Chondrocyte (in vitro differentiated cells): ENCODE measurements at places on chromosomes 13 and 19.

- no peaks in the 10 kb centered on the region for H3K36me3 ChIP-seq
- DNase-seq, result no peak
- no peak overlapping the region for H3K4me3 ChIP-seq
- H3K4me1 ChIP-seq, result peaks cover 9% of the 10 kb centered on the region
Measured at GRCh38 chr13:26709461-26709860, 51.1 kb downstream of the GPR12 start.

DNA sequence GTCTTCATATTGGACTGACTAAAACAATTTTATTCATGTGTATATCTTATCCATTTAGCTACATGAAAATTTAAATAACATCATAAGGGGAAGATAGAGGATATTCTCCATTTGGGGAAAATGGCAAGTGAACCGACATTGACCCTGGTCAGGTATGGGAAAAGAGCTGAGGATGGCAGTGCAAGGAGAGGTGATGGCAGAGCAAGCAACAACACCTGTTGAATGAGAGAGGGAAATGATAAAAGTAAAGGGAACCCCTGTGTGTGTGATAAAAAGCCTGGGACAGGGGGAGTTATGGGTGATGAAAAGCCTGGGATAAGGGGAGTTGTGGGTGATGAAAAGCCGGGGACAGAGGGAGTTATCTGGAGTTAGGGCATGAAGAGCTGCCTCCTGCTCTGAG is 4.0 kb downstream of the CLC start:
- no peak for DNase-seq
- H3K27me3 ChIP-seq, result peaks cover 16% of the 10 kb centered on the region
- H3K4me3 ChIP-seq, result no peak overlapping the region

DNA sequence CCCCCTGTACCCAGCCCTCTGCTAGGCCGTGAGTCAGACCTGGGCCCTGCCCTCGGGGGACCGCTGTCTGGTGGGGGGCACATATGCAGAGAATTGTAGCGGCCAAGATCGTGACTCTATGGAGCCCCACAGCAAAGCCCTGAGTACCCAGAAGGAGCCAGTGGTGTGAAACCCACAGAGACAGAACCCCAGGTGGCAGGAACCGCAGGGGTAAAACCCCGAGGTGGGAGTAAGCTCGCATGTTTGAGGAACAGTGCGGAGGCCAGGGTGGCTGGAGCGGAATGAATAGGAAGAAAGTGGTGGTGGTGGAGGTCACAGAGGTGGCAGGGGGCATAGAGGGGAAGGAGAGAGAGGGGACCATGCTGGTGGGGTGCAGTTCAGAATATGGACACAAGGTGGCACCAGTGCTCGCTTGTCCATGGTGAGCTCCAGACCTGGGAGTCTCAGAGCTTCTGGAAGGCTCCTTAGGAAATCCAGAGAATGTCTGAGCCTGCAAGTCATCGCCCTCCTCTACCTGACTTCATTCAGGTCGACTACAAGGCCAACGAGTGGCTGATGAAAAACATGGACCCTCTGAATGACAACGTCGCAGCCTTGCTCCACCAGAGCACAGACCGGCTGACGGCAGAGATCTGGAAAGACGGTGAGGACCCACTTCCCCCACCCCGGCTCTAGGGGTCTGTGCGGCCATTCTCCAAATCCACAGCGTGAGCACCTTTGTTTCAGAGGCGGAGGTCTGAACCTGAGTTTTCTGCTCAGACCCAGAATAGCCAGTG is 48.9 kb downstream of the MYH14 start:
- no peak overlapping the region for H3K27ac ChIP-seq
- peaks cover 5% of the 10 kb centered on the region for H3K36me3 ChIP-seq
- H3K4me1 ChIP-seq, result no peaks in the 10 kb centered on the region
- no peaks in the 10 kb centered on the region for H3K27me3 ChIP-seq
- no peak for DNase-seq

GRCh38 chr19:405121-405965 is 3.6 kb downstream of the C2CD4C start:
- peaks cover 6% of the 10 kb centered on the region for H3K4me1 ChIP-seq
- H3K27ac ChIP-seq, result no peak overlapping the region
- no peak for DNase-seq
- no peaks in the 10 kb centered on the region for H3K36me3 ChIP-seq
- no peak overlapping the region for H3K4me3 ChIP-seq

- H3K27me3 ChIP-seq, result peaks cover 72% of the 10 kb centered on the region
- H3K27ac ChIP-seq, result no peak within 1 kb of the TSS
- H3K4me1 ChIP-seq, result peaks cover 20% of the 10 kb centered on the region
- H3K4me3 ChIP-seq, result peak within 1 kb of the TSS; percentile 49
- DNase-seq, result no peak
Measured at GRCh38 chr19:53908935-53909415, at the start of gene CACNG7. Gene CACNG7 (plus strand): TSS chr19:53909278. CDS start chr19:53912832, 3,554 bp downstream.

GRCh38 chr13:87827479-87827878 is 156.3 kb downstream of the SLITRK5 start:
- no peak overlapping the region for H3K4me3 ChIP-seq
- no peak for DNase-seq
- H3K4me1 ChIP-seq, result no peaks in the 10 kb centered on the region
- no peaks in the 10 kb centered on the region for H3K36me3 ChIP-seq
- H3K27ac ChIP-seq, result no peak overlapping the region
- no peaks in the 10 kb centered on the region for H3K27me3 ChIP-seq

DNA sequence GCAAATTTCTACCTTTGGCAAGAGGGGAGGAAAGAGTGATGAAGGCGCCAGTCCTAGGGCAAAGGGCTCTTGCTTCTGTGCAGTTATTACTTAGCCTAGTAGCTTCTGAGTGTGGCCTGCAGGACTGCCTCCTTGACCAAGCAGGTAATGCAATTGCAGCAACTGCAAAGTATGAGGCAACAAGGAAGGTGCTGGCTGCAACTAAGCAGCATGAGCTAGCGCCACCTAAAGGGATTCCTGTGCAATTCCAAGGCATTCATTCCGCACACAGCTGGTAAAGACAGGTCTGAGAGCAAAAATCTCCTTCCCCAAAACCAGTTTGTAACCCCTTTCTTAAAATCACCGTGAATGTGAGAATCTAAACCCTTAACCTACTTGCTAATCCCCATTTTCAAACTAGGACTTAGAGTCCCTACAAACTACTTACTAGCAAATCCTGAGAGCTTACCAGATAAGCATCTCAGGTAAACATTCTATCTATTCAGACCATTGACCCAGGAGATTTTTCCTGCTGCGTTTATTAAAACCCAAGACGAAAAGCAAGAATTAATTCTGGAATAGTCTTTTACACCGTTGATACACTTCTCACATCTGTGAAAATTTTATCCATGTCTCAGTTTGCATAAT is 62.9 kb downstream of the DCT start:
- no peak overlapping the region for H3K27ac ChIP-seq
- peaks cover 5% of the 10 kb centered on the region for H3K36me3 ChIP-seq
- no peak for DNase-seq
- H3K4me1 ChIP-seq, result peaks cover 10% of the 10 kb centered on the region
- H3K27me3 ChIP-seq, result no peaks in the 10 kb centered on the region

DNA sequence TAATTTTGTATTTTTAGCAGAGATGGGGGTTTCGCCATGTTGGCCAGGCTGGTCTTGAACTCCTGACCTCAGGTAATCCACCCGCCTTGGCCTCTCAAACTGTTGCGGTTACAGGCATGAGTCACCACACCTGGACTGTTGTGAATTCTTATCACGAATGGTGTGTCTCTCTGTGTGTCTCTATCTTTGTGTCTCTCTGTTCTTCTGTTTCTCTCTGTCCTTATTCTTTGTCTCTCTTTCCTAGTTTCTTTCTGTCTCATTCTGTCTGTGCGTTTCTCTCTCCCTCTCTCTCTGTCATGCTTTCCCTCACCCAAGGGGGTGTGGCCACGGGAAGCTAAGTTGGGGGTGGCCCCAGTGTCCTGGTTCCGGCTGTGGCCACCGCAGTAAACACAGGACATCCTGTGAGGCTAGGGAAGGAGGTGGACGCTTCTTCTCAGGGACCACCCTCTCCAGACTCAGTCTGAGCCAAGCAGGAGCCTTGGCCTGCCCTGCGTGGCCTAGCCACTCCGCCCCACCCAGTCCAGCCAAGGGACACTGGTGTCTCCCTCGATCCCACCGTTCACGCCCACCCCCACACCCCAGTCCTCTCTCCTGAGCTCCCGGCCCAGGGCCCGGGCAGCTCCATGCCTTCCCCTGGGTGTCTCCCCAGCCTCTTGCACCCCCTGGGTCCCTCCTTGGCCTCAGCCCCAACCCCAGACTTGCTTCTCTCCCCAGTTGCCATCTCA is 3.9 kb upstream of the PRX start:
- peaks cover 40% of the 10 kb centered on the region for H3K4me1 ChIP-seq
- peak overlapping the region; percentile 68 for H3K27ac ChIP-seq
- no peak for DNase-seq
- H3K36me3 ChIP-seq, result no peaks in the 10 kb centered on the region
- no peak overlapping the region for H3K4me3 ChIP-seq

DNA sequence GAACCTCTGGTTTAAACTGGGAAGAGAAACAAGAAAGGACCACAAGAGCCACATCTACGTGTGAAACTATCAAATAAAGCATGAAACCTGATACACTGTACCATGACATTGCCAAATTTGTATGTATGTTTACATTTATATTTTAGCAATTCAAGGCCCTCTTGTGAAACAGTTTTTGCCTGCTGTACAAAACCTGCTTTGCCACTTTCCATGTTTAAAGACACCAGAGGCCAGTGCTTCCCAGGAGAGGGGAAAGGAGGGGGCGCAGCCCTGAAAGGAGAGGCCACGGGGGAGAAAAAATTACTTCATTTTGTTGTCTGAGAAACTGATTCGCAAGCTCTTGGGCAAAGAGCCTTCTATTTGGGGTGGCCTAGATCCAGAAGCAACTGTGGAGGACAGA is 124.8 kb downstream of the DCLK1 start:
- no peak overlapping the region for H3K27ac ChIP-seq

DNA sequence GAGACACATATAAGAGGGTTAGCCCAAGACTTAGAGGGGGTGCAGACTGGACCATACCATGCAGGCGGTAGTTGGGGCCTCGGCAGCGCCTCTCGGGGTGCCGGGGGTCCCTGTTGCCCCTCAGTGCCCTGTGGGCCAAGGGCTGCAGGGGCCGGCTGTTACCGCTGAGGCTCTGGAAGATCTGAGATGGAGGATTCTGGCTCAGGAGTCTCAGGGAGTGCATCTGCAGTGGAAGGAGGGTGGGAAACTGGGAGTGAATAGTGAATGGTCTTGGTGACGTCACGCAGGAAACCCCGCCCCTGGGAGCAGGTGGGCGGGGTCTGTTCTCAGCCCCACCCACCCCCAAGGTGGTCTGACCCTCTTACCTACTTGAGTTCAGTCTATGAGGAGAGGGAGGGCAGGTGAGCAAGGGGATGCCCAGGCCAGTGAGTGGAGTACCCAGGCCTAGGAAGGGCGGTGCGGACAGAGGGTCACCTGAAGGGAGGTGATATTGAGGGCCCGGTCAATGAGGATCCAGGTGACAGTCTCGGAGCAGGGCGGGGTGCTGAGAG is 1.7 kb upstream of the DBP start:
- no peak overlapping the region for H3K27ac ChIP-seq
- H3K36me3 ChIP-seq, result no peaks in the 10 kb centered on the region
- H3K4me3 ChIP-seq, result no peak overlapping the region
- no peaks in the 10 kb centered on the region for H3K27me3 ChIP-seq

GRCh38 chr13:25727250-25727649 is 324.6 kb downstream of the SHISA2 start:
- peak overlapping the region; percentile 36 for H3K27ac ChIP-seq
- H3K27me3 ChIP-seq, result no peaks in the 10 kb centered on the region
- no peaks in the 10 kb centered on the region for H3K36me3 ChIP-seq

GRCh38 chr19:34644991-34645461 is 31.9 kb downstream of the SCGB2B2 start:
- no peak overlapping the region for H3K27ac ChIP-seq
- no peaks in the 10 kb centered on the region for H3K36me3 ChIP-seq
- H3K4me3 ChIP-seq, result no peak overlapping the region
- no peaks in the 10 kb centered on the region for H3K4me1 ChIP-seq
- DNase-seq, result no peak

GRCh38 chr19:2180114-2180513 is 16.4 kb downstream of the DOT1L start:
- peaks cover 3% of the 10 kb centered on the region for H3K36me3 ChIP-seq
- no peak for DNase-seq
- no peak overlapping the region for H3K4me3 ChIP-seq
- peaks cover 42% of the 10 kb centered on the region for H3K4me1 ChIP-seq

DNA sequence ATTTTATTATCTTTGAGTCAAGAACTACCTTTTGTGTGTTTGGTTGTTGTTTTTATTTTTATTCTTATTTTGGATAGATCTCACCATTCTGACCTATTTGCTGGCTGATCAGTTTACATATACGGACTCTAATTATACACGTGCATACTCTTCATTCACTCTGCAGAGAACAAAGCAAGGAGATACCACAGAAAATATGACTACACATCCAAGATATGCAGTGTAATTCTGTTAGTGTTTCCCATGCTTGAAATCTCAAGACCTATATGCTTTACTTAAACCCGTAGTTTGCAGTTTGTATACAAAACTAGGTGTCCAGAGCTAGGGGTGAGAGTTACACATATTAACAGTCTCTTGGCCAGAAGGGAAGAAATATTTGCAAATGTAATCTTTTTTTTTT is 205.5 kb downstream of the DCLK1 start:
- H3K4me3 ChIP-seq, result no peak overlapping the region
- no peak for DNase-seq
- no peaks in the 10 kb centered on the region for H3K27me3 ChIP-seq
- peaks cover 70% of the 10 kb centered on the region for H3K4me1 ChIP-seq
- no peaks in the 10 kb centered on the region for H3K36me3 ChIP-seq
